NCI-H1417 (cell line): ENCODE measurements at places on chromosomes 12 and 14.
A peak's percentile ranks its signal among the peaks of the same experiment; 100 is the strongest.

- no peak for DNase-seq
Measured at GRCh38 chr12:5715021-5715420, 230.0 kb downstream of the ANO2 start.

DNA sequence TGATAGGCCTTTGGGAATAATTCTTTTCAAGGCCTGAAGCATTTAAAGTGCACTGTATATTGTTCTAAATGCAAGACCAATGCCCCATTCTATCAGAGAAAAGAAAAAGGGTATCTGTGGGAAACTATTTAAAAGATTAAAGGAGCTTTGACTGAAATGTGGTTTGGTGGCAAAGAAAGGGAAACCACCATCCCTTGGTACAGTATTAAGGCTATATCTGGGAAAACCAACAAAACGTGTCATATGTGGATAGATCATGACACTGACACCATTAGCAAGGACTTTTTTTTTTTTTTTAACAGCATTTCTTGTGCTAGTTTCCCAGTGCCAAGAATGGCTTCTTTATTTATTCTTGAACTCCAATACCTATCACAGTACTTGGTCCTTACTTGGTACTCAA, 890.7 kb downstream of the DIO2 start:
- DNase-seq, result no peak

- DNase-seq, result no peak
Measured at GRCh38 chr14:61219256-61219655, 61.9 kb downstream of the TMEM30B start.

GRCh38 chr12:114152890-114153289, 186.8 kb upstream of the RBM19 start:
- no peak for DNase-seq

- no peak for DNase-seq
Measured at GRCh38 chr12:56061982-56062381, 18.0 kb upstream of the ERBB3 start.

GRCh38 chr12:89901906-89902642, 193.4 kb upstream of the ATP2B1 start:
- DNase-seq, result no peak

DNA sequence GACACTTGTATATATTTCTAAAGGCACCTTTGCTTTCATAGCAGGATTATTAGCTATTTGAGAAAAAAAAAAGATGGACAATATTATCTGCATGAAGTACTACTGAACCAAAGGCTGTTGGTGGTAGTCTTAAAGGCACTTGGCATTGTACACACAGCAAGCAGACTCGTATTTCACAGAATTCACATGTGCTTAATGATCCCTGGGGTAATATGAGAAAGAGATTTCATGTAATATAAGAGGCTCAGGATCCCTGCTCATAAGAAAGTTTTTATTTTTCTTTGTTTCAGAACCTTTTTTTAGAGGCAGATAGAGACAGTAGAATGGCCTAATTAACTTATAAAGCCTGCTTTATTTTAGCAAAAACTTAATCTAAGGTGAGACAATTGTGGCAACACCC, 59.5 kb downstream of the SYNE2 start:
- peak; percentile 24 for DNase-seq

DNA sequence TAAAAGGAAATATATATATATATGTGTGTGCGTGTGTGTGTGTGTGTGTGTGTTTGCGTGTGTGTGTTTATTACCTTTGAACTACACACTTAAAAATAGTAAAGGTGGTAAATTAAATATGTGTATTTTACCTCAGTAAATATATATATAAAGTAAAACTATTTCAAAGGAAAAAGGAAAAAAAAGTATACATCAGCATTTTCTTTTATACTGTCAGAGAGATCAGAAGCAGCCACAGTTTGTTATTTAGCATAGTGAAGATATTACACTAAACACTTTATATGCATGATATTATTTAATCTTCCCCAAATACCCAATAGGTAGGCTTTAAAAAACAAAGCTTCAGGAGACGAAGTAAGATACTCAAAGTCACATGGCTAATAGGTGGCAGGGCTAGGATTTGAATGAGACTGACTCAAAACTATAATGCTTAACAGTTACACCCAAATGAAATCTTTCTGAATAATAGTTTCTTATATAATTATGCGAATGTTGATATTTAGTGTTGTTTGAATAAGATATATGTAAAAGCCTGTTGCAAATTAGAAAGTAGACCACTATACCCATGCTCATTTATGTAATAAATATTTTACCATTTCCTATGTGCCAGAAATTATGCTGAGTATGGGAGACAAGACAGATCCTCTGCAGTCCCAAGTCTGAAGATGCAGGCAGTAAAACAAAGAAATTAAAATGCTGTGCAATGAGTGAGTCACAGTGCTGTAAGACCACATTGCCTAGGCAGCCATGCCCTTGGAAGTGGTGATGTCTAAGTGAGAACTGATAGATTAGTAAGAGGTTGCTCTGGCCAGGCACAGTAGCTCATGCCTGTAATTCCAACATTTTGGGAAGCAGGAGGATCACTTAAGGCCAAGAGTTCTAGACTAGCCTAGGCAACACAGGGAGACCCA, 66.1 kb downstream of the PDZRN4 start:
- no peak for DNase-seq

DNA sequence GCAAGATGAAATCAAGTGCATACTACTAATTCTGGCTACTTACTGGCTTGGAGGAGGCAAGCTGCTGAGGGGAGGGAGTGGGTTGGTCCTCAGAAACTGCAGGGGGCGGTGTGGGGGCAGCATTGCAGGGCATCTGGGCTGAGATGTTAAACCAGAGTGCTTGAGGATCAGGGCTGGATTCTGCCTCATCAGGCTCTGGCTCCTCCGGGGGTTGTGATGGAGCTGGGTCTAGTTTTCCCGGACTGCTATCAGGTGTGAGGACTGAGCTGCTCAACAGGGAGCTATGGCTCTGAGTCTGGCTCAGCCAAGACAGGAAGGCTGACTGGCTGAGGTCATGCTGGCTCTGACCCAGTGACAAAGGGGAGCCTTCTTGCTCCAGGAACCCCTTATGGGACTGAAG, 28.6 kb downstream of the BAZ2A start:
- DNase-seq, result no peak

GRCh38 chr14:62307844-62308243, 545.6 kb downstream of the SNAPC1 start:
- DNase-seq, result no peak

DNA sequence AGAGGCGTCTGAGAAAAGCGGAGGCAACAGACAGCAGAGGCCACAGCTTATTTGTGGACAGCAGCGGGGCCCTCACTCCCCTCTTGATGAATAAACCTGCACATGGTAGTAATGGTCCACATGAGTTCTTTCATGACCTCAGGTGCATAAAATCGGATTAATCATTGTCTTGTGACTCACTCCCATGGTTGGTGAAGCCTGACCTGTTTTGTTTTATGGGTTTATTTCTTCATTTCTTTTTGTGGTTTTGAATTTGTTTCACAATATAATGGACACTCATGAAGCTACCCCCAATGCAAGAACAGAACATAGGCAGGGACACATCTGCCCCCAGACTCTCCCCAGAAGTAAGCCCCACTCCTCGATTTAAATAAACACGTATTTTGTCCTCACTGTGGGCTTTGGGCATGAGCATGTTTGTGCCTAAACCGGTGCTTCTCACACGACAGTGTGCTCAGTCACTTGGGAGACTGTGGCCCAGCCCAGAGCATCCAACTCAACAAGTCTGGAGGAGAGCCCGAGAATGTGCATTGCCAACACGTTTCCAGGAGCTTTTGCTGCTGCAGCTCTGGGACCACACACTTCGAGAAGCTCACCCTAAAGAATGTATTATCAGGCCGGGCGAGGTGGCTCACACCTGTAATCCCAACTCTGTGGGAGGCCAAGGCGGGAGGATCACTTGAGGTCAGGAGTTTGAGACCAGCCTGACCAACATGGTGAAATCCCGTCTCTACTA, 116.1 kb downstream of the SCARB1 start:
- no peak for DNase-seq

DNA sequence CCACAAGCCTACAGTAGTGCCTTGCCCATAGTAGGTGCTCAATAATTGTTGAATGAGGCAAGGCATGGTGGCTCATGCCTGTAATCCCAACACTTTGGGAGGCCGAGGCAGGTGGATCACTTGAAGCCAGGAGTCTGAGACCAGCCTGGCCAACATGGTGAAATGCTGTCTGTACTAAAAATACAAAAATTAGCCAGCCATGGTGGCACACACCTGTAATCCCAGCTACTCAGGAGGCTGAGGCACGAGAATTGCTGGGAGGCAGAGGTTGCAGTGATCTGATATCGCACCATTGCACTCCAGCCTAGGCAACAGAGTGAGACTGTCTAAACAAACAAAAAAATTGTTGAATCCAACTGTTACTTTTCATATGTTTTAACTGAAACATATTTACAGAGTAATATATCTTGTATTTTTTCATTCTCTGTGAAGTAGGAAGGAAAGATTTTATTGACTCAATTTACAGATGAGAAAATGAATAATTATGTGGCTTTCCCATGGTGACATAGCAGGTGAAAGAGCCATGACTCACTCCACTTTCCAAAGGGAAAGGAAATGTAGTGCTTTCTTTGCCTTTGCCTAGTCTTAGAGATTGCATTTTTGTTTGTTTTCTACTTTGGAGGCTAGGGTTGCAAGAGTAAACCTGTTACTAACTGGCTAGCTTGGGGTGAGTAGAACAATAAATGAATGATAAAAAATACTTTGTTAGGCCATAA, 95.4 kb upstream of the SLC38A4 start:
- DNase-seq, result no peak

DNA sequence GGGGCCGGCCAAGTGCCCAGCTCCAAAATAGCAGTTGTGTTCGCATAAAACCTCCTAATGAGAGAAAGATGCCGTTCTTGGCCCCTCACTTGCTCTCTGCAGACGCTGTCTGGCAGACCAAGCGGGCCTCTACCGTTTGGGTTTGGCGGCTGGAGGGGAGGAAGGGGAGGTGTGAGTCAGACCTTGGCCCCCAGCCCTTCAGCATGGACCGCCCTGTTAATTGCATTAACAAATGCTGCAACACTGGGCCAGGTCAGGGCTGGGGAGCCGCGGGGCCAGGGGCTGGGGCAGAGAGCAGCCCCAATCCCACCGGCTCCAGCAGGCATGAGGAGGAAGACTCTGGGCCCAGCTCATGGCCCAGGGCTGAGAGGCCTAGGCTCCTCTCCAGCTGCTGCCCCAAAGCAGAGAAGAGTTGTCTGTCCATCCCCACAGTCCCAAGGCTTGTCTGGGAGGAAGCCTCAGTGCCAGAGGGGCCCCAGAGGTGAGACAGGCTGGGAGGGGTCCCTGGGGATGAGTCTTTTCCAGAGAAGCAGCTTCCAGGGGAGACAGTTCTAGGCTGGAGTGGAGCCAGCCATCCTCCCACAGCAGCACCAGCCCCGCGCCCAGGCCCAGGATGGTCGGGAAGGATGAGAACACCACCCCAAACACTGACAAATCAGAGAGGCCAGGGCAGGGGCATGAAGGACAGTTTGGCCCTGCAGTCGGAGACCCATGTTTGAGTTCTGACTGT, 16.9 kb downstream of the LTBP2 start:
- DNase-seq, result no peak

- no peak for DNase-seq
Measured at GRCh38 chr12:127038761-127039160, 1228.2 kb upstream of the TMEM132C start.

- DNase-seq, result no peak
Measured at GRCh38 chr12:75488553-75488952, 8.0 kb downstream of the GLIPR1 start.

DNA sequence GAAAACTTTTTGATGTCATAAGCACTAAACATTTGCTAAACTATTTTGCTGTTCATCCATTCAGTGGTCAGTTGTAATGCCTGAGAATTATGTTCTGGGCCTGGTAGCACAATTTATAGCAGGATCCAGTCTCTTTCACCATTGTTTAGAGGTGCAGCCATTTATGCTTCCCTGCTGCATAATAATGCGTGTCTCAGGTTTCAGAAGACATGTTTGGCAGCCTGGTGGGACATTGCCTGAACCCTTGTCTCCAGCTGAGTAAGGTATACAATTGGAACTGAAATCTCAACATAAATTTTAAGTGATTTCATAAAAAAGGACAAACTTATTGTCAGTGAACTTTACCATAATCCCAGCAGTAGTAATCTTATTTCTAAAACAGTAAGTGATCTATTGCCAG, 94.8 kb downstream of the POLR3B start:
- no peak for DNase-seq

- no peak for DNase-seq
Measured at GRCh38 chr14:101772770-101773169, 11.3 kb downstream of the PPP2R5C start.

DNA sequence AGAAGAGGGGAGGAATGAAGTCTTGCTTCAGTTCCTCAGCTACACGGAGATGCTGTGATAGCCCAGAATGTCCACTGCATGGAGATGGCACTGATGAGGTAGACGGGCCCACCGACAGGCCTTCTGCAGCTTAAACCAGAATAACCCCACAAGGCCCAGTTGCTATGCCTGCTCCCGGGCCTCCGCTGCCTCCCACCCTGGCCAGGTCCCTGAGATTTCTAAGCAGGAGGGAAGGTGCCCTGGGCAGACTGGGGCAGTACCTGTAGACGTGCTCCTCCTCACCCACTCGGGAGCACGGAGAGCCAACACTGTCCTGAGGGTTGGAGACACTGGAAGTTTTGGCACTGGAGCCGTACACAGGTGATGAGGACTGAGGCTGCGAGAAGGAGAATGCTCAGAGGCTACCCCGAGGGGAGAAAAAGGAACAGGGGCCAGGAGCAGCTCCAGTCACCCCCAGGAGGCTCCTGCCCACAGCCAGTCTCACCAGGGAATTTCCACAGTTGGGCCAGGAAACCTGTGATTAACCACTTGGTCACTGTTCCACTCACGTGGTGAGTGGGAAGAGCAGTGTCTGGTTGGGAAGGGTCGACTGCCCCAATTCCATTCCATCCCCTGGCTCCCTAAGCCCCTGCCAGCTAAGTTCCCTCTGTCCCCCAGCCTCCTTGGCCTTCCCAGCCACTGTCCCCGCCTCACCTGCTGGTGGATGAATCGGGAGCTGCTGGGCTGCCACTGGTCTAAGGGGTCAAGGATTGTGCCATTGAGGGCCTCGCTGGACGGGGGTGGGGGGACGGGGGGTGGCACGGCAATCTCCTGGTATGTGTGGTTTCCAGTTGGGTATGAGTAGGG, 22.8 kb upstream of the RPLP0 start:
- DNase-seq, result no peak

DNA sequence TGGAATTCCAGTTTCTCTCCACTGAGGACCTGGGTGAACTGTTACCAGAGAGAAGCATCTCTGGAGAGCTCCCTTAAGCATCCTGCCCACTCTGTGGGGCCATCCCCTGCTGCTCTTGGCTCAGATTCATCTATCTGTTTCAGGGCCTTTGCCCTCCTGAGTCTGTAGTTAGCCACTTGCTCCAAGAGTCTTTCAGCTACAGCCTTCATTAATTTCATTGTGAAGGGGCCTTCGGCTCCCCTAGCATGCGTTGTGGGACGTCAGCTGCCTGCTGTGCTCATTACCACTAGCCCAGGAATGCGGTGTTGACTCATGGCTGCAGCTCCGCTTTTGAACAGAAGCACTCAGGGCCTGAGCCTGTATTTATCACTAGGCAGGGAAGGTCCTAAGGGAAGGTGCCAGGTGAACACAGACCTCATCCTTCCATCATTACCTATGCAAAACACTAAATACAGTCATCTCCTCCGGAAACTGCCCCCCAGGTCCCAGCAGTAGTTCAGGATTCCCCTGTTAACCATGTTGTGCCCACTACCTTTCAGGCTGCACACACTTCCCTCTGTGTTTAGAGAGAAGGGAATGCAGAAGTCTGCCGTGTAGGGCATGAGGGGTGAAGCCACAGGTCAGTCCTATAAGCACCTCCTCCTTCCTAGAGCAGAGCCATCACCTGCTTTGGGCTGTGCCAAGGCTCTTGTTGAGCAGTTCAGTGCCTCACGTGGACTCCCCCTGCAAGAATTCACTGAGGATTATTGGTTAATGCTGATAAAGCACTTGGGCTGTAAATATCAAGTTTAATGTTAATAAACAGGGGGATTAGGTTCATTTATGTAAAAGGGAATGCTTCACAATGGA, 191.4 kb downstream of the CACNA1C start:
- no peak for DNase-seq
